GM13977 (cell line): ENCODE measurements at places on chromosomes 16 and 17.

DNA sequence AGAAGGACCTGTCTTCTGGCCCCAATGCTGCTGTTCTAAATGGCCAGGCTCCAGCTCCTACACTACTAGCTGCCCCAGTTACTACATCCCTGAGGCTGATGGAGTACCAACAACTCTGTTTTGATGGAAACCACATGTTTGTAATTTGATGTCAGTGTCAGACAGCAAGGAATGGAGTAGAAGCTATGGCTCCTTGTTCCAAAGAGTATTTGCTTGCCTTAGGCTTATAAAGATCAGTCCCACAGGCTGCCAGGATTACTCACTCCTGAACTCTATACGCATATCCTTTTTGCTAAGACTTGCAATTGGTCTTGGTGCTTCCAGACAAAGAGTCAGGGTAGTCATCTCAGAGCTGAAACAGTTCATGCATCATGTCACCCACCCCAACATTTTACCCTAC lies 139.6 kb downstream of the HS3ST3A1 start:
- DNase-seq: no peak

DNA sequence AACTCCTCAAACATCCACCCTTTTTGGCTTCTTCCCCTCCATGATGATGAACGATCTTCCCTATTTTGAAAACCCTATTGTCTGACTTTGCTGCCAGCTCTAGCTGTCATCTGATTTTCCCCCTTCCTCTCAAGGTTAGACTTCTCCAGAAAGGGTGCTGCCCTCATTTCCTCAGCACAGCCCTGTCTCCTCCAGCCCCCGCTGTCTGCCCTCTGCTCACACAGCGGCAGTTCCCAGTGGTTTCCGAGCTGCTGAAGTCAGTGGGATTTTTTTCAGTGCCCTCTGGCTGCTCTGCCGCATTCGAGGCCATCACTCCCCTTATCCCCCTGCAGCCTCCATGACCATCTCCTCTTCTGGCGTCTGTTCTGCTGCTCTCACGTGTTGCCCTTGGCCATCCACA lies 26.6 kb upstream of the C17orf107 start:
- no peak for DNase-seq

- DNase-seq: no peak
Observed at GRCh38 chr17:5035315-5035714, at the start of gene SLC52A1. SLC52A1 (minus strand) TSS chr17:5035426; CDS start chr17:5034606, 820 bp downstream.

GRCh38 chr16:27228045-27228444 lies 24.7 kb downstream of the KDM8 start:
- no peak for DNase-seq

GRCh38 chr17:3964203-3965117 lies at the start of gene ATP2A3:
ATP2A3 (minus strand) TSS chr17:3964437; CDS start chr17:3964291, 146 bp downstream.
- DNase-seq: peak; percentile 93

- peak; percentile 56 for DNase-seq
Observed at GRCh38 chr17:1904273-1905182, 74.7 kb downstream of the RPA1 start.

GRCh38 chr17:74480290-74480689 lies 13.9 kb downstream of the CD300A start:
- DNase-seq: no peak

GRCh38 chr16:19168371-19169081 lies 486 bp downstream of the SYT17 start:
- DNase-seq: peak; percentile 67

GRCh38 chr17:55437159-55437605 lies 15.5 kb upstream of the MMD start:
- peak; percentile 62 for DNase-seq

DNA sequence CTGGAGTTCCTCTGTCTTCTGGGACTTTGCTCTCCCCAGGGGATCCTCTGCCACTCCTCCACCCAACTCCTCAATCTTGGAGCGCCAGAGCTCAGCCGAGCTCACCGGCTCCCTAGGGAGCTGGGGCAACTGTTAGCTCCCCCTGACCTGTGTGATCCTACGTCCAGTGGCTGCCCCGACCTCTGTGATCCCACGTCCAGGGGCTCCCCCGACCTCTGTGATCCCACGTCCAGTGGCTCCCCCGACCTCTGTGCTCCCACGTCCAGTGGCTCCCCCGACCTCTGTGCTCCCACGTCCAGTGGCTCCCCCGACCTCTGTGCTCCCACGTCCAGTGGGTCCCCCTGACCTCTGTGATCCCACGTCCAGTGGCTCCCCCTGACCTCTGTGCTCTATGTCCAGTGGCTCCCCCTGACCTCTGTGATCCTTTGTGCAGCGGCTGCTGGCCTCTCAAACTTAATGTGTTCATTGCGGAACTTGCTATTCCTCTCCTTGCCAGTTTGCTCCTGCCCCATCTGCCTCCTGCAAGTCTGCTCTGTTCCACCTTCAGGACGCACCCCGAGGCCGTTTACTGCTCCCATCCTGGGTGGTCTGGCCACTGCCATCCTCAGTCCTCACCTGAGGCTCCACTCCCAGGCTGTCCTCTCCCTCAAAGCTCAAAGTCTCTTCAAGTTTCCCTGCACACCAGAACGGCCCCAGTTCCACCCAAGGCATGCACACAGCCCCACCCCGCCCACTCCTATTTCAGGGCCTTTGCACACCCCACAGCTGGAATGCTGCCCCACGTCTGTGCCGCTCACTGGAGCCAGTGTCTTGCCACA lies 2.8 kb downstream of the VPS9D1 start:
- DNase-seq: no peak

DNA sequence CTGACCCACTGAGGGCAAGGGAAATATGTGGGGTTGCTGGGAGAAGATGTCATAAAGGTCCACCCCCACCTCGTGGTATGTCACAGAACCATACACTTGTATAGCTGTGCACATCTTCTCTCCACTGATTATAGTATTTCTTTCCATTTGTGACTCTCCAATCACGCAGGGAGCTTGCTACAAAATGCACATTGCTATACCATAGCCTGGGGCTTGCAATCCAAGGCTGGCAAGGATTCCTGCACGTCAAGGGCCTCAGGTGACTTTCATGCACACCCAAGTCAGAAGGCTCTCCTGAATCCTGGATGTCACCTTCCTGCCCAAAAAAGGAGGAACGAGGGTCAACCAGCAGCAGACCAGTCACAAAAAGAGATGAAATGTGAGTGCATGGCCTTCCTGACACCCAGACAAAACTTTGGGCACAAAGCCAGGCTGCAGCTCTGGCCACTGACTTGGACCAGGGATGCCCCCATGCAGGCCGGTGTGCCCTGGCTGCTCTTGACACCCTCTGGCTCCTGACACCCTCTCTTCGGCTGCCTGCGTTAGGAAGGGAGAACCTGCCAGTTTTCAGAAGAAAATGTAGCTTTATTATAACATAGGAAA lies 12.1 kb downstream of the TBC1D26 start:
- peak; percentile 7 for DNase-seq

DNA sequence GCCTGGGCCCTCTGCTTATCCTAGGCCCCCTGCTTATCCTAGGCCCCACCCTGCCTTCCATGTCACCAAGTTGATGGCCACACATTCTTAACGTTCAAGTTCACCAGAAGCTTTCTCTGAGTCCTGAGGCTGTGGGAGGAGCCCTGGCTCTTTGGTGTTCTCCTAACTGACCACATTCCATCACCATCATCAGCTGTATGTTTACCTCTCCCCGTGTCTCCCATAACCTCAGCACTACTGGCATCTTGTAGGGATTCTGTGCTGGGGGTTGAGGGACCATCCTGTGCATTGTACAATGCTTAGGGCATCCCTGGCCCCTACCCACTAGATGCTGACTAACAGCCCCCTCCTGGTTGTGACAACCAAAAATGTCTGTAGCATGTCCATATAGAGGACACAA lies 99.3 kb downstream of the NDE1 start:
- DNase-seq: no peak

- no peak for DNase-seq
Observed at GRCh38 chr17:81722184-81723120, 10.4 kb downstream of the SLC25A10 start.

DNA sequence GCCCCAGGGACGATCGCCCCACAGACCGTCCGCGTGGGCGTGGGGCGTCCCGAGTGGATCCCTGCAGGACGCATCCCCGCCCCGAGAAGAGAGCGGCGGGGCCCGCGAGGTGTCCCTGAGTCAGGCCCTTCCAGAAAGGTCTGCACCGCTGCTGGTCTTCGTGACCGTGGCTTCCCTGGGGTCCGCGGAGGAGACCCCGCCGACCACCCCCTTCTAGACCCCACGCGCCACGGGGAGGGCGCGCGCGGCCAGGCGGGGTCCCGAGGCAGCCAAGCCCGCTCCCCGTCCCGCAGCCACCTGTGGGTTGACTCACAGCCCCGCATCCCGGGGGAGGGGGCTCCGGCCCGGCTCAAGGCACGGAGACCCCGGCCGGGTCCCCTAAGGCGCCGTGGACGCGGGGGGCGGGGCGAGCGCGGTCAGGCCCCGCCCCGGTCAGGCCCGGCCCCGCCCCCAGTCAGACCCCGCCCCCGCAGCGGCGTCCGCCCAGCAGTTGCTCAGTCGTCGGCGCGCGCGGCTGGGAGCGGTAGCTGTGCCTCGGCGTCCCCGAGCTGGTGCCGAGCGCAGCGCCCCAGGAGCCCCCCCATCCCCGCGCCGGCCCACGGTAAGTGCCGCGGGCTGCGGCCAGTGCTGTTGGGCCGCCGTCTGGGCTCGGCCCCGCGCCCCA lies at the start of gene BAIAP3:
Gene BAIAP3 (plus strand): TSS at position 497 of the 664 bp plus-strand sequence. CDS start 4,905 bp downstream, outside the sequence.
- DNase-seq: peak; percentile 87

- no peak for DNase-seq
Observed at GRCh38 chr16:87457061-87457611, 35.7 kb downstream of the ZCCHC14 start.
